Gastroesophageal sphincter (tissue), 4 donors: ENCODE measurements at places on chromosomes 13 and 19.
A peak's percentile ranks its signal among the peaks of the same experiment; 100 is the strongest.

- ATAC-seq, result no peak
Observed at GRCh38 chr13:59776924-59777690, 386.6 kb downstream of the DIAPH3 start.

GRCh38 chr13:98997738-98998641 lies 20.1 kb upstream of the DOCK9 start:
- peak; percentile 18 for ATAC-seq

DNA sequence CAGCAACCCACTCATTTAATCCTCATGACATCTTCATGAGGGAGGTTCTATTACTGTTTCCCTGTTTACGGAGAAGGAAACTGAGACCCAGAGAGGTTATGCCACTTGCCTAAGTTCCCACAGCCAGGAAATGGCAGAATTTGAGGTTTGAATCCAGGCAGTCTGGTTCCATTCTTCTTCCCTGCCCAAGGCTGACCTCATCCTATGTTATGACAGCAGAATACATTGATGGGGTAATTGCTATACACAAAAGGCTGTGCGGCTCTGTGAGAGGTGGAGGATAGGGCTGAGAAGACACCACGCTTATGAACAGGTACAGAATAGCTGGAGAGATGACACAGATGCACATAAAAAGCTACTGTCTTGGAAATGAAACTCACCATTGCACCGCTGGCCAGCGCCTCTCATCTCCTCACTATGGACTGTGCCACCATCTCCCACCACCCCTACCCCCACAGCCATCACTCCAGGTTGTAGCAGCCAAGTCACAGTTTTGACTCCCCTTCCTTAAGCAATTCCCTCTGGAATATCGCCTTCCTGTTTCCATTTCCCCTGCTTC lies 11.5 kb downstream of the MAG start:
- no peak for ATAC-seq

DNA sequence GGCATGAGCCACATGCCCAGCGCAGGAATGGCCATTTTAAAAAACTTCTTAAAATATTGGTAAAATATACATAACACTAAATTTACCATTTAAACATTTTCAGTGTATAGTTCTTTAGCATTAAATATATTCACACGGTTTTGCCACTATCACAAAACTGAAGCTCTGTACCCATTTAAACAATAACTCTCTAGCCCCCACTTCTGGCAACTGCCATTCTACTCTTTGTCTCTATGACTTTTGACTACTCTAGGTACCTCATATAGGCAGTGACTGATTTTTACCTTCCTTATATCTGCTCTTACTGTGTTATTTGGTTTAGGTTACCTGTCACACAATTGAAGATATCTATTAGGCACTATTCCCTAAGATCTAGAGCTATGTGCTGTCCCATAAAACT lies 2.3 kb upstream of the KBTBD7 start:
- ATAC-seq, result no peak

DNA sequence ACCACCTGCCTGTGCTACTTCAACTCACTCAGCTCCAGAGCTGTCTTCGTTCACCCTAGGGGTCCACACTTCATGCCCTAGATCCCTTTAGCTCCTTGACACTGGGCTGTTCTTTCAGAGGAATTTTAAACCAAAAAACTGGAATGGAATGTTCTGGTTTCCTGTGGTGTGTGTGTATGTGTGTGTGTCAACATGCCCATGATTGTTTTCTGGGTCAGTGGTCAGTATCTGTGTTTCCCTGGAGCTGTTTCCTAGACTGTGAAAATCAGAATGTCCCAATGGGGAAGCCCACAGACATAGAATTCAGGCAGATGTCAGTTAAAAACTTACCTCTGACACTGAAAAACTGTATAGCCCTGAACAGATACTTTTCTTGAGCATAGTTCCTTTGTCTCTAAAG lies 1.3 kb downstream of the PMIS2 start:
- ATAC-seq, result no peak

GRCh38 chr19:53961523-53962356 lies 997 bp upstream of the CACNG8 start:
- no peak for ATAC-seq
